IPS-NIHi11 (cell line): ENCODE measurements at places on chromosomes 4 and X.

GRCh38 chrX:40151211-40152172, 53.7 kb upstream of the BCOR start:
- DNase-seq, result no peak

DNA sequence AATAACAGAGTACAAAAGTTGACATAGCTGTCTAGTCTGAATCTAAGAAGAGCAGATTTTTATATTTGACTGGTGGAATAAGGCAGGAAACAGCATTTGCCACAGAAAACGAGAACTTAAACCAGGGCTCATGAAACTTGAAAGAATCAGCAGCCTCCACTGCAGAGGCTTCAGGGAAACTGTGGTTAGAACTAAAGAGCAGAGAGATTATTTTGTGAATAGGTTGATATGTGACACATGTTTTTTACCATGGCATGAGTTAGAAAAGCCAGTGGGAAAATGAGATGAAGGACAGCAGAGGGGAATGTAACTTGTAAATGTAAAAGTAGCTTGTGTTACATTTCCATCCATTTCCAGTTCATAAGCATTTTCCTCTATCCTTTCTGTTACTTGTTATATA, 63.7 kb upstream of the CAMK2D start:
- DNase-seq, result no peak

DNA sequence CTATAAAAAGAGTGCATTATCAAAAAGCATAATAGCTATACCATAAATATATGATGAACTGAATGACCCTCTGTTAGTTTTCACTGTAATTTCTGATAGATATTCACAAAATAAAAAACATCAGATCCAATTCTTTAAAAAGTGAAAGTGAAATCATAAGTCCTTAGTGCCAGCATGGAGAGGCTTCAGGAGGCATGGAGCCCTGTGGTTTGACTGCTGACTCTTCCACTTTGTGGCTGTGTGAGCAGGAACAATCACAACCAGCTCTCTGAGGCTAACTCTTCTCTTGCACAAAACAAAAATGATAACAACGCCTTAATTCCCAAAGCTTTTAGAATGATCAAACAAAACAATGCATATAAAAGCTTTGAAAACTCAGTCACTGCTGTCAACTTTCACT, 1143.9 kb downstream of the PDHA2 start:
- no peak for DNase-seq

DNA sequence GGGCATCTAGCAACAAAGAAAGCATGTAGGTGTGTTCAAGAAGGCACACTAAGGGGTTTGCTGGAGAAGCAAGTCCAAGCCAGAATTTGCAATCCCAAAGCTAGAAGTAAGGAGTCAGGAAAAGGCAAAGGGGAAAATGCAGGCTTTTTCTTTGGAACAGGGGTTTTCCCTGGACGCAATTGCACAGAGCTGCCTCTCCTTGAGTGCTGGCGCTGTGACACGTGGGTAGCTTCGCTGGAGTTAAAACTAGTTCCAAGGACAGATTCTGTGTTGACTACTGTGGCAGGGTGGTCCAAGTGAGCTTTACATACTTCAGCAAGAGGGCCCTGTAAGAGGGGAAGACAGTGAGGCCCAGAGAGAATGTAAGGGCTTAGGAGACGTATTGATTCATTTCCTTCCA, 277.1 kb downstream of the ADGRA3 start:
- peak; percentile 17 for DNase-seq

DNA sequence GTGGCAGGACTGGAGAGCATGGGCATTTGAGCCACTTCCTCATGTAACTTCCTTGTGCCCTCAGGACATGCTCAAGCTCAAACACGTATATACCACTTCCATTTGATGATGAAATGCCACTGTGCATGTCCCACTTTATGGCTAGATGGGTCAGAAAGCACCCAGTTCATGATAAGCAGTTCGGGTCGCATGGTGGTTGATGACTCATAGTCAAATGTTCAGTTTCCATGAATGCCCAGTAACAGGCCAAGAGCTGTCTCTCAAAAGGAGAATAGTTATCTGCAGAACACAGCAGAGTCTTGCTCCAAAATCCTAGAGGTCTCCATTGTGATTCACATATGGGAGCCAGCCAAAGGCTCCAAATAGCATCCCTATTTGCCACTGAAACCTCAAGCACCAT, 48.9 kb upstream of the SPIN3 start:
- DNase-seq, result no peak

GRCh38 chr4:55979562-55979961, 30.8 kb downstream of the CEP135 start:
- no peak for DNase-seq

DNA sequence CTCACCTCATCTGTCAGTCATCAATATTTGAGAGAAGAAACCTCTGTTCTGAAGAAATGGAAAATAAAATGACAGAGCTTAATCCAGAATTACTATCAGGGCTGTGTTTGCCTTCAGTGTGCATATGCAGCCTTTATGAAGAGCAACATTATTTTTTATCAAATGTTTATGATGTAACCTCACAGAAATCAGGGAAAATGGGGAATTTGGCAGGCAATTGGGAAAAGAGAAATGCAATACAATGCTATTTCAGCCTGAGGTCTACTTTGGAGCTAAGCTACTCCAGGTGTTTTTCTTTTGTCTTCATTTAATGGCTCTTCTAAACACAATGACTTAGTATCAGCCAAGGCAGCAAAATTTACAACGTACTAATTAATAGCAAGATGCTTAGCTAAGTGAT, 241.1 kb upstream of the TET2 start:
- DNase-seq, result no peak

GRCh38 chr4:181682367-181683047, 560.7 kb upstream of the TENM3 start:
- no peak for DNase-seq

DNA sequence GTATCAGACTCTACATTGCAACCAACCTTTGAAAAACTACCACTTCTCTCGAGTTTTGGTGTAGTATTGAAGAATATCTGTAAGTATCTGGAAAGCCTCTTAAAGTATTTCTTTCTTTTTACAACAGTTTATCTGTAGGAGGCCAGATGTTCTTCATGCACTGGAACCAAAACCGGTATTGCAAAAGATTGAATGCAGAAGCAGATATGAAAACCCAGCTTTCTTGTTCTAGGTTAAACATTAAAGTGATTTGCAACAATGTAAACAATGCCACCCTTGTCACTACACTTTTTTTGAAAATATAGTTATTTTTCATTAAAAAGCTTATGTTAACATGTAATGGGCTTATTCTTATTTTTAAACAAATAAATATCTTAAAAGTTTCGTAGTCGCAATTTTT, 27.2 kb downstream of the PLS3 start:
- DNase-seq, result no peak

DNA sequence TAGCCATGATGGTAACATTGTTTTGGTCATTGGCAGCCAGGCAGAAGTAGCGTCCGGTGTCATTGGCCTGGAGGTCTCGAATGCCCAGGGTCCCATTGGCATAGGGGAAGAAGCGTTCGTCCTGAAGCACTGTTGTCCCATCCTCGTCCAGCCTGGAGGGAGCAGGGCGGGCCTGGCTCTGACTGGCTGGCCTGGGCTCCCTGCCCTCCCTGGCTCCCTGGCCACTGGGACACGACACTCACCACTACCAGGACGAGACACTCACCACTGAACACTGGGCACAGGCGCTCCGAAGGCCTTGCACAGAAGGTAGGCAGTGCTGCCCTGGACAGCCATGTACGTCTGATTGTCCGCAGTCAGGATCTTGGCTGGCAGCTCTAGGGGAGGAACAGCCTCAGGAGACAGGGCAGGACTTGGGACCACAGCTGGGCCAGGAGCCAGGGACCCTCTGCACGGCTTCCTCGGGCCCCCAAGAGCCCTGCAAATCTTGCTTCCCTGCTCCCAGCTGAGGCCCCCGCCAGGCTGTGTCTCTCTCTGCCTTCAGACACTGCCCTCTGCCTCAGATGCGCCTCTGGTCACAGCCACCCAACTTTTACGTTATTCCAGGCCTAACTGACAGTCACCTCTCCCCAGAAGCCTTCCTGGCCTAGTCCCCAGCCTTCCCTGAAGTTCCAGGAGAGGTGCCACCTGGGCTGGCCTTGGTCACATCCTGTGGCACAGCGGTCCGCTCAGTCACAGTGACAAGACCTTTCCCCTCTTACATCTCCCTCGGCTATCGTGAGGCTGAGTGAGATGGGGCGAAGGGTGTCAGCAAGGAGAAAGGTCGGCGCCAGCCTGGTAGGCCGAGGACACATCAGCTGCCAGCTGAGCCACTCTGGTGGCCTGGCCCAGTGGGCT, 17.1 kb downstream of the L1CAM start:
- DNase-seq, result no peak

DNA sequence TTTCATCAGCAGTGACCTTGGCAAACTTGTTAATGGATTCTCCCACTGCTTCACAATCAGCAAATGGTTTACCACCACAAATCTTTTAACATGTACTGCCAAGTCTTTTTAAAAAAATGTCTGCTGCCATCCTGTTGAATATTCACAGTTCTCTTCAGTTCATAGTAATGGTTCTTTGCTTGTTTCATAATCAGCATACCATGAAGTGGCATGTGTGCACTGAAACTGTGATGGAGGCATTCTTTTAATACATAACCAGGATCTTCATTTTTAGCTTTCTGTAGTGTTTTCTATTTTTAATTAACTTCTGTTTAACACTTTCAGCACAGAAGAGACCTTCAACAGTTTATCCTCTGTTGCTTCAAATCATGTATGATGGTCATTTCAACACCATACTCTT, 230.1 kb upstream of the ARSJ start:
- DNase-seq, result no peak

- no peak for DNase-seq
Observed at GRCh38 chrX:134721766-134722532, 63.7 kb upstream of the PLAC1 start.

DNA sequence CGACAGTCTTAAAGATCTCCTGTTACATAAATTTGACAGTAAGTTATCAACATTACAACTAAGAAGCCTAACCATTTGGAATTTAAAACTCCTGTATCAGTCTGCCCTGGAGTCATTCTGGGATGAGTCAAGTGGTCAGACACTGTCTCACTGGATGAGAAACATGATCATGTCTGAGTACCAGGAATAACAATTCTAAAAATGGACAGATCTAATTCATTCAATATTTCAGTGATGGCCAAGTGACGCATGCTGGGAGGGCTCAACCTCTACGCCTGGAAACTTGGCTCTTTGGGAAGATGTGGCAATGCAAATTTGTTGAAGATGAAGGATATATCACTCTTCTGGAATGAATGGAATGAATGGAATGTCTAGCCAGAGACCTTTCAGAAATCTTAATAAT, 1427.2 kb downstream of the STIM2 start:
- DNase-seq, result no peak

DNA sequence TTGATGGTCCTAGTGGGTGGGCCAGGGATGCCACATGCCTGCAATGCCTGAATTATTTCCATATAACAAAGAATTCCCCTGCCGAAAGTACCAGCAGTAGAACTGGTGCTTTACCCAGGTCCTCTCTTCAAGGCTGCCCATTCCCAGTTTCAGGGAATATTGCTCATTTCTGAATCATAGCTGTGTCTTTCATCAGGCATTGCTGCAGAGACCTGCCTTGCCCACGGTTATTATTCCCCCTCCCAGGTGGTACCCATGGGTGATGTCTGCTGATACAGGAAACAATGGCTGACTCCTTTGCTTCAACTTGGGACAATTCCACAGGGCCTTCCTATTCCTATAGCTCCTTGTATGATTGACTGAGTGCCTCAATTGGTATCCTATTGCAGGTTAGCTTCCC, 9.7 kb upstream of the IQCM start:
- no peak for DNase-seq

- no peak for DNase-seq
Observed at GRCh38 chr4:128958194-128958593, 135.1 kb downstream of the SCLT1 start.

DNA sequence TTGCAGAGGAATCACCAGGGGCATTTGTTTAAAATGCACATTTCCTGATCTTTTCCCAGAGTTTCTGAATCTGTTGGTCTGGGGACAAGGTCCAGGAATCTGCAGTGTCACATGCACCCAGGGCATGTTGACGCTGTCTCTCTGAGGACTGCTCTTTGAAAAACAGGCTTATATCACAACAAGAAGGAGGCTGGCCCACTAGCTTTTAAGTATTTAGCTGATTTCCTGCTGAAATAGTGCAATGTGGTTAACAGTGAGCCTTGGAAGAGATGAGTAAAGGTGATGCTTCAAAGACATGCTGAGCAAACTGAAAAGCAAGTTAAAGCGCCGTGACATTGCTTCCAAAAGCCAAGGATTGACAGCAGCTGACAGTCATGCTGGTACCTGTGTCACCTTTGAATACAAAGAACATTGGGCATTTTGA, 18.6 kb upstream of the SEPSECS start:
- no peak for DNase-seq

DNA sequence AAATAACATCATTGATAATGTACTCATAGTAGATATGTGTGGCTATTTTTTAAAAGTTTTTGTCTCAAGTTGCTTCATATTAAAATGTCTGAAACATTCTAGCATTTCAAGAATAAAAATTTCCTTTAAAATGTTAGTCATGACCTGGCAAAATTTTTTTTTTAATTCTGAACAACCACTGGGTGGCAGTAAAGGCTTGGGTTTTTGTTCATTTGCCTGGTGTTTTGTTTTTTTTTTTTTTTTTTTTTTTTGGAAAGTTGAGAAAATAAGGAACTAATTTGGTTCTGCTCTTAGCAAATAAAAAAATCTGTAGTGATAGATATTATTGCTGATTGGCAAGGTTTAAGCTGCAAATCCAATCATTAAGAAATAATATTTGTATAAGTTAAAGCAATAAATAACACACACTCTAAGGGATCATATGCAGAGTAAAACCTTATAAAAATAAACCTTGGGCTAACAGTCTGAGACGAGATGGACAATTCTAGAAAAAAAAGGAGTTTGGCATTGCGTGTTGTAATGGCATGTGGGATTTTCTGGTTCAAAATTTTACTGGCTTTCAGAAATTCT, 81.4 kb downstream of the CEP44 start:
- DNase-seq, result peak; percentile 30

DNA sequence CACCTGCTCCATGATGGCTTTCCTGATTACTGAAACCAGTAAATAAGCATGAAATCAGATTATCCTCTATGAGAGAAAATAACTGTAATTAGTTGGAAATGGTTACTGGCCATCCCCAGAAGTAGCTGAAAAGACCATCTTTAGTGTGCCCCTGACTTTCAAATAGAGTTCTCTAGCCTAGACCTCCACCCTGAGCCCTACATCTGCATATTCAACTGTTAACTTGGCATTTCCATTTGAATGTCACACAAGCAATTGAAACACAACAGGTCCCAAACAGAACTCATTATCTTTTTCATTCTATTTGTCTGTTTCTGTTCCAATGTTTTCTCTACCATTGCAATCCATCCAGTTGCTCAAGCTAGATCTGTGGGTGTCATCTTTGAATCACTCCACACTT, 952.3 kb downstream of the RPA4 start:
- peak; percentile 10 for DNase-seq

- no peak for DNase-seq
Observed at GRCh38 chr4:176443646-176444409, 124.1 kb downstream of the SPCS3 start.
